Pulmonary artery endothelial cell (primary cell): ENCODE measurements at places on chromosomes 5 and 9.
A peak's percentile ranks its signal among the peaks of the same experiment; 100 is the strongest.

GRCh38 chr5:109030360-109031143 is 282.9 kb downstream of the FER start:
- DNase-seq: no peak

DNA sequence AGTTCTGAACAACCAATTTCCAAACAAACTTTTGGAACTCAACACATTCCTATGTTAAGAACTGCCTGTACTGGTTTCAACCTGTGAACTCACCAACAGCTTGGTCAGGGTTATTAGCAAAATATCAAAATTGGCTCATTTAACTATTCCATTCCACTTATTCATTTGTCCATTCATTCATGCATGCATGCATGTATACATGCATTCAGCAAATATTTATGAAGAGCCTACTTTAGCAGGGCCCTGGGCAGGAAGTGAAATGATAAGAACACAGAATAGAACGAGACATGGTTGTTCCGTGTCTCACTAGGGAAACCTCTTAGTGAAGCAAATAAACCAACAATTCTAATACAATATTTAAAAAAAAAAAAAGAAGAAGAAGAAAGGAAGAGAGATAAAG is 107.4 kb downstream of the GLIS3 start:
- DNase-seq: no peak

DNA sequence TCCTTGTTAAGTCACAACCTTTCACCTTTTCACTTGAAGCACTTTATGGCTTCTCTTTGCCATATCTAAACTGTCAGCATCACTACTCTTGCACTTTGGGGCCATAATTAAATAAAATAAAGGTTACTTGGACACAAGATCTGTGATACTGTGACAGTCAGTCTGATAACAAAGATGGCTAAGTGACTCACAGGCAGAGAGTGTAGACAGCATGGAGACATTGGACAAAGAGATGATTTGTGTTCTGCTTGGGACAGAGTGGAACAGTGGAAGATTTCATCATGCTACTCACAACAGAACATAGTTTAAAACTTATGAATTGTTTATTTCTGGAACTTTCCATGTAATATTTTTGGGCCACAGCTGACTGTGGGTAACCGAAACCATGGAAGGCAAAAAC is 81.7 kb upstream of the SMC5 start:
- DNase-seq: no peak

DNA sequence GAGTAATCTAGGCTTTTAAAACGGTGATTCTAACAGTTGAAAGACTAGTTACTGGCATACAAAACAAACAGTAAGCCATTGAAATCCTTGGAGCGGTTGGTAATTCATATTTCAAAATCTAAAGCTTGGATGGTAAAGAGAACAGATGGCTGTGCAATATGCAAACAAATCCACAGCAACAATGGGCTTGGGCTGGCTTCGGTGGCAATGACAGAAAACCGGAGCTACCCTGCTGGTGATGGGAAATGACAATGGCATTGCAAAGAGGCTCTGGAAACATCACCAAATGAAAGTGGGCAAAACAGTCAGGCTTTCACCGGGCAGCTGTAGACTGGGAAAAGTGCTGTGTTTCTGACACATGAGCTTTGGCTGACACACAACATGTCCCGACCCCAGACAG is 42.2 kb downstream of the MED27 start:
- DNase-seq: no peak

GRCh38 chr5:74319076-74319475 is 321.5 kb downstream of the ENC1 start:
- DNase-seq: no peak

- no peak for DNase-seq
These were observed 5.0 kb downstream of the HAND1 start for GRCh38 chr5:154472871-154473580.

- DNase-seq: no peak
These were observed 171.2 kb downstream of the CWC27 start for GRCh38 chr5:64939772-64940510.

DNA sequence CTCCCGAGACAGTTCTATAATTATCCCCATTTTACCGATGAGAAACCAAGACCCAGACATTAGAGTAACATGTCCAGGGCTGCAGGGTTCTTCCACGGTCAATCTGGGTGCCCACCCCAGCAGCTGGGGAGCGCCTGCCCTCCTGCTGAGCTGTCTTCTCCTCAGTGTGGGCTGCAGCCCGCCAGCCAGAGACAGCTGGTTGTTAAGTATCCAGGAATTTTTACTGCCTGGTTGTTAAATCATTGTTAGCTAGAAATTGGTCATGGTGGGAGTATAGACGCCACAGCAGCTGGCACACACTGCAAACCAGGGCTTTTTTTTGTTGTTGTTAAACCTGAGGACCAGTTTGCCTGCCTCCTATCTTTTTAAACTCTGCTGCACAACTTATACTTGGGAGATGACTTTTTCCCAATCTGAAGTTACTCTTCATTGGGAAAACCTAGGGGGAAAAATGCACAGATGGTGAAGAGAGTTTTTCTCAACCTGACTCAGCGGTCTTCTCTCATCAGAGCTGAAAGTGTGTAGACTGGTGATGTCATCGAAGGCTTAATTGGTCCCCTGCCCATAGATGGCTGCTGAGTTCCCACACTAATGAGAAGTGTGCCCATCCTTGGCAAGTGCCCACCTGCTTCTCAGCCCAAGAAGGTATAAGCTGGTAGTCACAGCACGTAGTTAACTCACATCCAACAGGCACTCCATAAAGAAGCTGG is 208.6 kb downstream of the DRD1 start:
- DNase-seq: no peak

- DNase-seq: no peak
These were observed 645.2 kb upstream of the PTPRD start for GRCh38 chr9:11257992-11258391.

GRCh38 chr5:126369995-126370731 is 53.0 kb upstream of the GRAMD2B start:
- no peak for DNase-seq

GRCh38 chr9:133845440-133845839 is 107.3 kb upstream of the SARDH start:
- DNase-seq: peak; percentile 64

GRCh38 chr5:154791535-154791934 is 36.4 kb downstream of the LARP1 start:
- no peak for DNase-seq

DNA sequence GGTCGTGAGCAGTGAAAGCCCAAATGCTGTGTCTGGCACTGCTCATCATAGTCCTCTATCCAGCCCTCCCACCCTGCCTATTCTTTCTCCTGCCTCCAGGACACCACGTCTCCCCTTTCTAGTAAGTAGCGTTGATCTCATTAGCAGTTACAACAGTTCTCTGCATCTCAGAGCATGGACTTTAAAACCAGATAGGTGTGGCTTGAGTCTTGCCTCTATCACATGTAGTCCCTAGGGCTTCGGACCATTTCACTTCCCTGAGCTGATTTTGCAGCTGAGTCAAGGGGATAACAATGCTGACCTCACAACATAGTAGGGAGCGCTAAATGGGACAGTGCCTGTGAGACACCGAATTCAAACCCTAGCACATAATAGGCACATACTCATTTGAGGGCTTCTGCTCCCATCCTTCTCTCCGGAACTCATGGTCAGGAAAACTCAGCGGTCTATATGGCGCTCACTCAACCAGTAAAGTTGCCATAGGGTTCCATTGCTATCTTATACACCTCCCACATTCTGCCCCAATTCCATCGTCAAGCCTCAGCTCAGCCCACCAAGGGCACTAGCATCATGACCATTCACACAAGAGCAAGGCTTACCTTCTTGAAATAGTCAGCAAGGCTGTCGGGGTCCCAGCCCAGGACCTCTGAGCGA is 515 bp downstream of the LCP2 start:
- DNase-seq: no peak

DNA sequence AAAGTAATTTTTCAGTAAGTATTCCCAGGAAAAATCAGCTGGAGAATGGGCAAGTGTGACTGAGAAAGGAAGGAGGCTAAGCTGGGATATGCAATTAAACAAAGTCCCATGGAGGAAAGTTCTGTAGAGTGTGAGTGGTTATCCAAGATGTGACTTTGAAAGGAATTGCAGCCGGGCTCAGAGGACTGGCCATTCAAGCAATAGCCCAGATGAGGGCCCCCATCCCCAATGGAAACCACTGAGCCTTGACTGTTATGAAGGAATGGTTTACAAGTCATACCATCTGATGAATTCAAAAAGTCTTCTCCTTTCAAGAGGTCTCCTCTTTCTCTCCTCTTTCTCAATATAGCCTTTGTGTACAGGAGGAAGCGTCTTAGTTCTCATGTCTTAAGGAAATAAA is 6.5 kb downstream of the LVRN start:
- DNase-seq: no peak

- DNase-seq: no peak
These were observed 11.5 kb downstream of the IGFBPL1 start for GRCh38 chr9:38412751-38413150.

DNA sequence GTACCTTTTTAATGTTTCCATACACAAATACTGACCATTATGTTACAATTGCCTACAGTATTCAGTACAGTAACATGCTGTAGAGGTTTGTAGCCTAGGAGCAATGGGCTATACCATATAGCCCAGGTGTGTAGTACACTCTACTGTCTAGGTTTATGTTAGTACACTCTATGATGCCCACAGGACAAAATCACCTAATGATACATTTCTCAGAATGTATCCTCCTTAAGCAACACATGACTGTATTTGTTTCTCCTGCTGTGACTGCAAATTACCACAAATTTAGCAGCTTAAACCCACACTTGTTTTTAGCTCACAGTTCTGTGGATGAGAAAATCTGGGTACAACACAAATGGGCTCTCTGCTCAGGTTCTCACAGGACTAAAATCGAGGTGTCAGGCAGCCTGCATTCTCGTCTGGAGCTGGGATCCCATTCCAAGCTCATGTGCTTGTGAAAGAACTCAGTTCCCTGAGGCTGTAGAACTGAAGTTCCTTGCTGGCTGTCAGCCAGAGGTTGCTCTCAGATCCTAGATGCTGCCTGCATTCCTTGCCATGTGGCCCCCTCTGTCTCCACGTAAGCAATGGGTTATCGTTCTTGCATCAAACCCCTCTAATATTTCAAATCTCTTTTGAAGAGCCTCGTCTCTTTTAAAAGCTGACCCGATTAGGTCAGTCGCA is 38.6 kb upstream of the PIK3R1 start:
- DNase-seq: no peak

DNA sequence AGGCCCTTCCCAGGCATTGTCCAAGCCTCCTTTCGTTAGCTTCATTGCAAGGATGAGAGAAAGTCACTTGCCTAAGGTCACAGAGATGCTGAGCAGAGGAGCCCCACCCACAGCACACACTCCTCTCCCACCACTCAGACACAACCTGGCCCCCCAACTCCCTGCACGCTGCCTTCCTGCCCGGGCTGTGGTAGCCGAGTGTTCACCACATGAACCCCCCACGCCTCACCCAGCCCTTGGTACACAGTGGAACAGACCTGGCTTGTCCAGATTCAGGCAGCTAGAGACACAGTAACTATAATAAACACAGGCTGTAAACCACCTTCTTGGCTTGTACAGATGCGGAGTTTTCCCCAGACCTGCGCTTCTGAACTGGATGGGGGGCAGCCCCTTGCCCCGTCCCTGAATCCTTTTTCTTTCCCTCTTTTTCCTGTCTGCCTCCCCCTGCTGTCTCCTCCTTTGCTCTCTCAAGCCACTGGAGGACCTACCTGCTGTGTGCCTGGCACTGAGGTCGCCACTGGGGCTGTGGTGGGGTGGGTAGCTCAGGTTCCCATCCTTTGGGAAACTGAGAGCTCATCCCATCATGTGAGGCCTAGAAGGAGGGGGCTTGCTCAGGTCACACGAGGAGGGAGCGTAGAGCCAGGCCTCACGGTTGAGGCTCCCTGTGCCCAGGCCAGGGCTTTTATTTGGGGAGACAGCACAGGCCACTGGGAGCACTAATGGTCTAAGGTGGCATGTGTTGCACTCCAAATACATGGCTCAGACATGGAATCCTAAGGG is 55.7 kb upstream of the SYNPO start:
- no peak for DNase-seq

- DNase-seq: no peak
These were observed 3.0 kb downstream of the EQTN start for GRCh38 chr9:27293996-27294395.

- peak; percentile 97 for DNase-seq
These were observed 7.6 kb downstream of the IFNB1 start for GRCh38 chr9:21070171-21070571.

GRCh38 chr5:118293378-118293777 is 695.0 kb downstream of the DTWD2 start:
- DNase-seq: no peak

GRCh38 chr5:37694867-37695266 is 145.0 kb downstream of the GDNF start:
- no peak for DNase-seq

DNA sequence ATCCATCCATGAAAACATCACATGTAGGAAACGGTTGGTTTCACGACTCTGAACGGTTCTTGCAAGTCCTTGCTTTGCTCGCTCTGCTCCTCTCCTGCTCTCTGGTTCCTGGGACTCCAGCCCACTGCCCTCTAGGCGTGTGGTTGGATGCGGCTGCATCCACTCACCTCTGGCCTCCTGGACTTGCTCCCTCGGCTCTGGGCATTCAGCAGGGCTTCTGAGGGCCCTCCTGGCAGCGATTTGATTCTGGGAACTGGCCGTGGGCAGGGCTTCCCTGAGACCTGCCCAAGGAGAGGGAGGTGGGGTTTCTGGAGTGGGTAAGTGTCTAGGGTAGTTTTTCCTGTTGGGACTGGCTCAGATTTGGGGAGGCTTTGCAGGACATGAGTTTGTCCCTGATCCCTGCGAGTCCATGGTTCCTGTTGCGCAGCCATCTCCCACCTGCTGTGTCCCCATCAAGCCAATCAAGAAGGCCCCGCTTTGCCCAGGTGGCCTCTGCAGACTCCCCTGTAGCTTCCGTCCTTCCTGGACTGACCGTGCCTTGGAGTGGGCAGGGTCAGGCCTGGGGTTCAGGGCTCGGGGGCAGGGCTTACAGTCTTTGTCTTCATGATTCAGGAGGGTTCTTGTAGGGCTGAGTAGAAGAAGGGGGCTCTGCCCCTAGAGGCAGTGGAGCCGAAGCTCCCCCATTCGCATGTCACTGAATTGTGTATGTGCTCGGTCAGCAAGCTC is 192.3 kb downstream of the CACNA1B start:
- DNase-seq: no peak

GRCh38 chr5:95927927-95928723 is 33.5 kb downstream of the ELL2 start:
- no peak for DNase-seq

DNA sequence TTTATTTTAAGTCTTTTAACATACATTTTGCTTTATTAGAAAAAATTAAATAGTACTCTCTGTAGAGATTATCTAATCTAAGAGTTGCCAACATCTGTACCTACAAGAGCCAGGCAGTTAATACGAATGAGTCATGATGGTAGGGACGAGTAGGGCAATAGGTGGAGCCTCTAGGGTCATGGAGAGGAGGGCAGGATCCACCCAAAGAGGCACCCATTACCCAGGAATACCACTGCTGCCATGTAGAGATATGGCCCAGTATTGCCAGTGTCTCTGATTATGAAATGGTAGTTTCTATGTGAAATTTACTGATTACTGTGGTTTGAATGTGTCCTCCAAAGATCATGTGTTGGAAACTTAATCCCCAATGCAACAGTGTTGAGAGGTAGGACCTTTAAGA is 170.4 kb downstream of the PIK3R1 start:
- DNase-seq: no peak

GRCh38 chr5:82348784-82349425 is 70.8 kb upstream of the RPS23 start:
- DNase-seq: no peak

- DNase-seq: no peak
These were observed 163.6 kb downstream of the COMMD10 start for GRCh38 chr5:116248432-116248831.

GRCh38 chr5:13346401-13346800 is 598.1 kb downstream of the DNAH5 start:
- no peak for DNase-seq
